HCT116 (cell line): ENCODE measurements at places on chromosomes 7 and 10.

DNA sequence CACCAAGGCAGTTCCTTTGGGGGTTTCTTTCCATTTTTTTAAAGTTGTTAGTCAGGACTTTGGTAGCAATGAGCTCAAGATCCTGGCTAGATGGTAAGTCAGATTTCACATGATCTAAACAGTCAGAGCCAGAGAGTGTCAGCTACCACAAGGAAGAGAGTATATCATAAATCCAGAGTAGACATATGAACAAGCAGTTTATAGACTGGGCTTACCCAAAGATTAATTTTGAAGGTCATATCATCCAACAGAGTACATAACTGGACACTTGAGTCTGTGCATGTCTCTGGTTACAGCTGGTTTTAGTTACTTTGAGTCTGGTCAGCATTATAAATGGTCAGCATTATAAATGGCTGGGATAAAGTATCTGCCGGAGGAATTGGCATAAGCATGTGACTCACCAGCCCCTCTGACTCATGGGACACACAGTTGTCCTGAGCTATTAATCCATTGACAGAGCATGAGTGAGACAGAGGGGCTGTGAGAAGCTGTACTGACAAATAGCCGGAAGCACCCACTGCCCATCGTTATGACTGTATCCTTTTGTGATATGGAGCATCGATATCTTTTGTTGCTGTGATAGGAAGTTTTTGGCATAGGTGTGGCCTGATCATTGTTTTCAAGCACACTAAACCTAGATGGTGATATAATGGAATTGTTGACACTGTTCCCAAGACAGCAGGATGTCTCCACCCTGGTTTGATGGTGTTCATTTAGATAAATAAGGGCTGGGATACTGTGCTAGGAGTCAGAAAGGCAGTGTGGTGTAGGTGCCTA is 19.3 kb downstream of the PPP1R3C start:
- DNase-seq, result peak; percentile 51
- H3K4me1 ChIP-seq, result 0 out of 2 replicates have a peak, but pooled peaks cover 2% of the 10 kb centered on the region
- H3K4me3 ChIP-seq, result no peak overlapping the region
- H3K36me3 ChIP-seq, result no peaks in the 10 kb centered on the region
- H3K27ac ChIP-seq, result no peak overlapping the region
- H3K27me3 ChIP-seq, result no peaks in the 10 kb centered on the region

GRCh38 chr7:134365341-134366054 is 48.8 kb upstream of the SLC35B4 start:
- H3K4me1 ChIP-seq, result peaks cover 3% of the 10 kb centered on the region; the same call in 1 of the 2 replicates
- no peaks in the 10 kb centered on the region for H3K36me3 ChIP-seq
- DNase-seq, result no peak
- no peak overlapping the region for H3K4me3 ChIP-seq
- no peak overlapping the region for H3K27ac ChIP-seq

DNA sequence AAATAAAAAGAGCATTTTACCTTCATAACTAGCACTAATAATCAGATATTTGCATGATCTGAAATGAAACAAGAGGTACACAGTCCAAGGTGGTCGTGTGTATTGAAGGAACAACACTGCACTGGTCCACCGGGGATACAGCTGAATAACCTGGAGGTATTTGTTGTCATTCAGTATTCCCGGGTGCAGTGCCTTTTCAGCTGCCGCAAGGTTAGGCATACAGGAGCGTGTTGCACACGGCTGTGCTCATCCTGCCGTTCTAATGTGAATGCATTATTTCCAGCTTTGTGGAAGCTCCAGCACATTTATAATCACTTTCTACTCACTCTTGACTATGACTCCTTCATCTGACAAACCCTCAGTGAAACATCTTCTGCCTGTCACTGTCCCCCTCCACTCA is 377.8 kb downstream of the GFRA1 start:
- no peaks in the 10 kb centered on the region for H3K4me1 ChIP-seq
- H3K27ac ChIP-seq, result no peak overlapping the region
- no peaks in the 10 kb centered on the region for H3K36me3 ChIP-seq
- peaks cover 56% of the 10 kb centered on the region for H3K27me3 ChIP-seq
- DNase-seq, result no peak

GRCh38 chr10:13993673-13994089 is 337.0 kb downstream of the FRMD4A start:
- H3K4me1 ChIP-seq, result peaks cover 4% of the 10 kb centered on the region; the same call in 1 of the 2 replicates
- H3K27ac ChIP-seq, result no peak overlapping the region
- H3K36me3 ChIP-seq, result no peaks in the 10 kb centered on the region
- H3K4me3 ChIP-seq, result no peak overlapping the region

DNA sequence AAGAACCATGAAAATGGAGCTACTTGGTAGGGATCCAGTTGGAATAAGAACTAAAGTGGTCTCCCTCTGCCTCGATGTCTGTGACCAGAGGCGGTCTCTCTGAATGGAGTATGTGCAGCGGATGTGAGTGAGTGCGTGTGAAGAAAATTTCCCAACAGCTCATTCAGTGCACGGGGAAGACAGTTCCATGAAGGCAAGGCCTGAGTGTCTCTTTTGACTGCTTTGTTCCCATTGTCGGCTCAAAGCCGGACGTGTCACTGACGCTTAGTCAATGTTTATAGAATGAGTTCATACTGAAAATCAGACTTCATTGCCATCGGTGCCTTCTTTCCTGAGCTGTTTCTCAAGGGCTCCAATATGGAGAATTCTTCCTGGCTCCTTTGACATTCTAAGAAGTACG is 55.3 kb upstream of the GRB10 start:
- DNase-seq, result no peak
- no peaks in the 10 kb centered on the region for H3K36me3 ChIP-seq
- H3K4me3 ChIP-seq, result no peak overlapping the region
- H3K27me3 ChIP-seq, result no peaks in the 10 kb centered on the region
- H3K4me1 ChIP-seq, result no peaks in the 10 kb centered on the region

GRCh38 chr10:53664282-53665019 is 891.9 kb upstream of the MBL2 start:
- no peaks in the 10 kb centered on the region for H3K27me3 ChIP-seq
- DNase-seq, result no peak
- H3K4me1 ChIP-seq, result no peaks in the 10 kb centered on the region
- H3K27ac ChIP-seq, result no peak overlapping the region

- no peaks in the 10 kb centered on the region for H3K36me3 ChIP-seq
- no peak overlapping the region for H3K4me3 ChIP-seq
- H3K27me3 ChIP-seq, result peaks cover 17% of the 10 kb centered on the region
- no peak overlapping the region for H3K27ac ChIP-seq
Measured at GRCh38 chr10:7662522-7662921, 4.2 kb downstream of the ITIH5 start.

GRCh38 chr7:41773756-41774155 is 70.9 kb upstream of the INHBA start:
- no peak overlapping the region for H3K27ac ChIP-seq
- no peaks in the 10 kb centered on the region for H3K4me1 ChIP-seq
